ENCODE measurements at places on chromosomes 11 and 22.

DNA sequence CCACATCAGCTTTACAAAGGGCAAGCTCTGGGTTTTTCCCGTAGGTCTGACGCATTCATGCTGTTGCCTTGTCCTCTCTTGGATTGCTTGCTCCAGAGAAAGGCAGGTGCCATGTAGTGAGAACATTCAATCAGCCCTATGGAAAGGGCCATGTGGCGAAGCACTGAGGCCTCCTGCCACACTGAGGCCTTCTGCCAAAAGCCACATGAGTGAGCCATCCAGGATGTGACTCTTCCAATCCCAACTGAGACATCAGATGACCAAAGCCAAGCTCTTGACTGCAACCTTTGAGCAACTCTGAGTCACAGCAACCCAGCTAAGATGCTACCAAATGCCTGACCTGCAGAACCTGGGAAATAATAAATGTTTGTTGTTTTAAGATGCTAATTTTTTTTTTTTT is 9.0 kb upstream of the PANX3 start:
- DNase-seq = no peak

- DNase-seq = no peak
These were observed 188.5 kb upstream of the MPPED2 start for GRCh38 chr11:30774496-30775232.

- DNase-seq = no peak
These were observed 2.3 kb upstream of the OSBP start for GRCh38 chr11:59617876-59618275.

DNA sequence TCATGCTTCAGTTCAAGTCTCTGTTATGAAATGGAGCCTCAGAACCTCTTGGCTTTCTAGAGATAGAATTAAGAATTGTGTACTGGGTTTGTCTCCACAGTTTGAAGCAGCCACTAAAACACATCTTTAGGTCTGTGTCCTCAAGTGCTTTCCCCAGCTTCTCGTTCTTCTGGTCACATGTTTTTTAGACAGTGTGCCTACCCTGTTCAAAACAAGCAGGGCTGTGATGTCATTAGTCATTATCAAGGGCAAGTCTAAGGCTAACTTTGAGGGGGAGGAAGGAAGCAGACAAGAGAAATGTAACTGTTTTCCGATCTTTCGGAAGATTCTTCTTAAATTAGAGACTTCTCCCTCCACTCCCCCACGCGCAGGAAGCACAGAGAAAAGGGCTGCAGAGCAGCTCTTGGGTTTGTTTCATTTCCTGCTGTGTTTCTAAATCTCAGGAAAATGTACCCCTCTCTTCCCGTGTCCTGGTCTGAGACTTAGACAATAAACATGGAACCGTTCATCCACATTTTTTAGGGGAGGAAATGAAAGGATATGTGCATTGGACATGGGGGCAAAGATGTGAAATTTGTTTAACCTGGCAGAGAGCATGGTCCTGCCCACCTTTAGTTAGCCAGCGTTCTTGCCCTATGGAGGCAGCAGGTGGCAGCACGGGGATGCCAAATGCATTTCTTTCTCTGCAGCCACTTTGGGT is 3.1 kb downstream of the AKIP1 start:
- DNase-seq = peak; percentile 70
